ENCODE measurements at places on chromosomes 7 and 10. TPM values are rescaled to one million over a fixed set of nuclear protein-coding genes. Genes with fewer than 3 reads are reported as not detected.

- H3K4me1 ChIP-seq, result no peaks in the 10 kb centered on the region
- H3K27me3 ChIP-seq, result peaks cover 12% of the 10 kb centered on the region
- H3K27ac ChIP-seq, result no peak overlapping the region
- no peaks in the 10 kb centered on the region for H3K36me3 ChIP-seq
Observed at GRCh38 chr10:124223711-124224085, 130.3 kb upstream of the CHST15 start.

- no peaks in the 10 kb centered on the region for H3K27me3 ChIP-seq
- H3K36me3 ChIP-seq, result no peaks in the 10 kb centered on the region
- H3K4me1 ChIP-seq, result no peaks in the 10 kb centered on the region
- DNase-seq, result no peak
- no peak overlapping the region for H3K27ac ChIP-seq
Observed at GRCh38 chr10:33363106-33363505, 28.6 kb upstream of the NRP1 start.

DNA sequence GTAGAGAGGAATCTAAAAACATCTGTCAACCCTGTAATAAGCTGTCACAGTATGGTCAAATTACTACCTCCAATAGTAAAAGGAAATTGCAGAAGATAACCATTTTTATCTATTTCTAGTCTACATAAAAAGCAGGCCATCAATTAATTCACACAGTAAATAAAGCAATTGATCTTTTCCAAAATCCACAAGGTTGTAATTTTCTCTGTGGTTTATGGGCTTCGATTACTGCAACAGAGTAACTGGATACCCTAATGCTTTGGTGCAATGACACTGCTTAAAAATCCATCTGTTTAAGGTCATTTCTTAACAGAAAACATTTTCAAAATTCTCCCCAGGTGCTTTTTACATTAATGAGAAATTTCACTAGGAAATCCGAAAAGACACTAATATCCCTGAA is 23.9 kb downstream of the ESYT2 start:
- peaks cover 18% of the 10 kb centered on the region for H3K36me3 ChIP-seq
- no peak overlapping the region for H3K27ac ChIP-seq
- H3K4me1 ChIP-seq, result peaks cover 10% of the 10 kb centered on the region
- no peaks in the 10 kb centered on the region for H3K27me3 ChIP-seq
- no peak overlapping the region for H3K4me3 ChIP-seq

- H3K36me3 ChIP-seq, result no peaks in the 10 kb centered on the region
- H3K4me3 ChIP-seq, result no peak overlapping the region
- no peak overlapping the region for H3K27ac ChIP-seq
- H3K4me1 ChIP-seq, result no peaks in the 10 kb centered on the region
Observed at GRCh38 chr7:82335927-82336326, 107.7 kb downstream of the CACNA2D1 start.

DNA sequence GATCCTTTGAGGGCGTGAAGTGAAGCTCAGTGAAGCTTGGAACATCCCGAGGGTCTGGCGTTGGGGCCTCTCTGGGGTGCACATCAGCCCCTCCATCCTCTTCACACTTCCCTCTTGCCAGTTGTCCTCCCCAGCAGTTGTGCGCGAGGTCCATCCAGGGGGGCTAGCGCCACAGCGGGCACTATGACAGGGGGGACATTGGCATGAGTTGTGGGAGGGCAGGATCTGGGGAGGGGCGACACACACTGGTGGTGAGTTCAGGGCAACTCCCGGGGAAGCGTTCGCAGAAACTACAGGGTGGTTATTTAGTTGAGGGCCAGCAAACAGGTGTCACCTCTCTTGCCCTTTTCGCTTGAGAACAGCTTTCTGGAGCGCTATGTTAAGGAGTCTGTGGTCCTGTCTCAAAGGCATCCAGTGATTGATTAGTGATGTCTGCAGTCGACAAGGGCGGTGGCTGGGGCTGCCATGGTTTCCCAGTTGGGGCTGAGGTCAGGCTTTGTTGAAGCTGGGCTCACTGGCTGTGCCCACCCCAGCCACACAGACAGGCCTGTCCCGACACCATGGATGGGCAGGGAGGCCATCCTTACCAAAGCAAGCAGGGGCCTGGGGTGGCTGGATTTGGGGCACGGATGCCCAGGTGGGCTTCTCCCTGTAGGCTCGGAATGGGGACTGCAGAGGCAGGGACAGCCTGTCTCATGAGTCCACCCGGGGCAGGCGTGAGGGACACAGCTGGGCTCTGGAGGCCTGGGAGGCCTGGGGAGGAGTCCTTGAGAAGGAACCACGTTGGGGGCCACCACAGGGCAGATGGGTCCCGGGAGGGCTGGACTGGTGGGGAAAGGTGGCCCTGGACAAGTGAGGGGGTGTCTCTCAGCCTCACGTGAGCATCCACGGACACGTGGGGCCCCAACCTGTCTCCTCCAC is 59.4 kb downstream of the UNCX start:
- H3K4me3 ChIP-seq, result no peak overlapping the region
- H3K27me3 ChIP-seq, result peaks cover 86% of the 10 kb centered on the region
- H3K36me3 ChIP-seq, result no peaks in the 10 kb centered on the region
- no peak overlapping the region for H3K27ac ChIP-seq

DNA sequence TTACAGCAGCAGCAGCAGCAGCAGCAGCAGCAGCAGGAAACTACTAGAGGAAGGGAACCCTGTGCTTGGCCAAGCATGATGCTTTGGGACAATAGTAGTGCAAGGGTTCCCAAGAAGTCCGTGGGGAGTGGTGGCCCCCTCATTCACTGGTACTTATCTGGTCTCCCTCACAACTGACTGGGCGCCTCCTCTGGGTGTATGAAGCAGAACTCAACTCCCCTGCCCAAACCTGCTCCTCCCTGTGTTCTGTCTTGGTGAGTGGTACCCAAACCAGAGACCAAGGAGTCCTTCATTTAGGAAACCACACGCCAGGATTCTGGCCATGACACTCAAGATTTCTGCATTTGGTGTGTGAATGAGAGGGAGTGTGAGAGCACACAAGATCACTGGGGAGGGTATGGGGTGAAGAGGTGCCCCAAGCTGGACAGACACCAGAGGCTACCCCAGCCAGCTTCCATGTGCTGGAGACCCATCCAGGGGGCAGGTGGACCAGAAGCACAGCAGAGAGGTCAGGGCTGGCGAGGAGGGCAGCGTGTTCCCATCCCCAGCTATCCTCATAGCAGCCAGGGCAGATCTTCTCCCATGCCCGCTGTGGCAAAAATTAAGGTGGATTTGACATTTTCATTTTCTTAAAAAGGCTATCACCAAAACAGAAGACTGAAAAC is 10.6 kb upstream of the ZNF777 start:
- DNase-seq, result no peak
- H3K27ac ChIP-seq, result no peak overlapping the region
- no peaks in the 10 kb centered on the region for H3K27me3 ChIP-seq
- no peak overlapping the region for H3K4me3 ChIP-seq
- peaks cover 49% of the 10 kb centered on the region for H3K36me3 ChIP-seq
- H3K4me1 ChIP-seq, result no peaks in the 10 kb centered on the region

GRCh38 chr10:9636216-9636615 is 1381.5 kb upstream of the CELF2 start:
- no peaks in the 10 kb centered on the region for H3K36me3 ChIP-seq
- H3K27ac ChIP-seq, result no peak overlapping the region
- no peak for DNase-seq
- H3K4me3 ChIP-seq, result no peak overlapping the region
- no peaks in the 10 kb centered on the region for H3K27me3 ChIP-seq
- no peaks in the 10 kb centered on the region for H3K4me1 ChIP-seq

- no peak overlapping the region for H3K27ac ChIP-seq
- no peaks in the 10 kb centered on the region for H3K27me3 ChIP-seq
- H3K4me1 ChIP-seq, result no peaks in the 10 kb centered on the region
Observed at GRCh38 chr10:68756246-68756645, 35.2 kb downstream of the CCAR1 start.

DNA sequence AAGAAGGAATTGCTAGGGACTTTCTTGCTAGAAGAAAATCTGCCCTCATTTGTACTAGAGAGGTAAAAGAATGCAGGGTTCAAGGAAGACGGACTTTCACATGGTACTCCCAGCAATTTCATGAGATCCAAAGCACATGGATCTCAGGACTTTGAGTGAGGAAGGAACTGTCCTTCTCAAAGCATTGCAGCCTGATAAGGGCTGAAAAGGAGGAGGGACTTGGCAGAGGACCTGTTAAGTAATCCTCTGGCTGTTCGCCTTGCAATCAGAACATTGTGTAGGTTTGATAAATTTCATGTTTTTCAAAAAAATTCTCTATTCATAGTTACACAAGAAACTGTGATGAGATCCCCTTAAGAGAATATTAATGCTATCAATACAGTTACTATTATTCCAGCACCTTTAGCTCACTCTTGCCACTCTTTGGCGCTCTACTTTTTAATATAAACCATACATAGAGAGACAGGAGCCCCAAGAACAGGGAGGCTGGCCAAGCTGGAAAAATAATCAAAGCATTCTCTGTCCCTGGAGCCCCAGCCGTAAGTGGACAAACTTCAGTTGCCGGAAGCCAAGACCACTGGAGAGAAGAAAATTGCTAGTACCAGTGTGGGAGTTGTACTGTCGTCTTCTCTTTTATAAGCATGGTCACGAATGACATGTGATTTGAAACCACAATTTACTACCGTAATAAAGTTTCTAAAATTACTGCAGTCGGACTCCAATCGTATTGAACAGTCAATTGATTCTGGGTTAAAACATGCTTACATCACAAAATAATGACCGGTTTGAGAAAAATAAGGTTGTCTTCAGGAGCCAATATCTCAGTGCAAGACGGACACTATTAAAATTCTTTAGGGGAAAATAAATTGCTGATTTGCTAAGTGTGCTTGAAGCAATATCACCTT is 424.4 kb downstream of the SDK1 start:
- DNase-seq, result no peak
- H3K27ac ChIP-seq, result no peak overlapping the region
- no peak overlapping the region for H3K4me3 ChIP-seq
- H3K36me3 ChIP-seq, result no peaks in the 10 kb centered on the region

DNA sequence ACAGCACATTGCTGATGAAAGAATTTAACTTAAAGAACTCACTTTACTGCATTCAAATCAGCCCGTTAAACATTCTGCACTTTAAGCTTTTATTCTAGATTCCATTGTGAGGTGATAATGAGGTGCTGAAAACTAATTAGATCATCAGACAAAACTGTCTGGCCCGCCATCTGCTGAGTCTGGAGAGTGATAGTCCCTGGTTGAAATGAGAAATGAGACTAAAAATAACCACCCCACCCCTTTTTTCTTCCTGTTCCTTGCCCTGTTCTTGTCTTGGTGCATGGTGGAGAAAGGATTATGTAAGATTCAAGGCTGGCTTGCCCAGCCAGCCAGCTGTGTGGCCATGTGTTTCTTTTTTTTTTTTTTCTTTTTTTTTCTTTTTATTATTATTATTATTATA is 277.0 kb upstream of the COBL start:
- no peaks in the 10 kb centered on the region for H3K4me1 ChIP-seq
- H3K27me3 ChIP-seq, result no peaks in the 10 kb centered on the region
- H3K36me3 ChIP-seq, result no peaks in the 10 kb centered on the region
- DNase-seq, result no peak
- H3K4me3 ChIP-seq, result no peak overlapping the region

MBL2 gene
- total RNA-seq, result 0.05 TPM

BTBD16 gene
- total RNA-seq, result 0.14 TPM

TMEM273 gene
- 10.2 TPM for total RNA-seq

TSPAN15 gene
- 9.7 TPM for total RNA-seq
